ENCODE measurements at places on chromosomes 2 and 18. TPM values are rescaled to one million over a fixed set of nuclear protein-coding genes. Genes with fewer than 3 reads are reported as not detected.
A peak's percentile ranks its signal among the peaks of the same experiment; 100 is the strongest.

Gene NEU4
- total RNA-seq: 6.8 TPM

Gene EFR3B
- 2.7 TPM for total RNA-seq

Gene MDH1
- 288 TPM for total RNA-seq

Gene IL18RAP
- total RNA-seq: 0.80 TPM

Gene MATN3
- total RNA-seq: 3.5 TPM

- DNase-seq: no peak
Observed at GRCh38 chr2:211358504-211358903, 802.1 kb downstream of the CPS1 start.

DNA sequence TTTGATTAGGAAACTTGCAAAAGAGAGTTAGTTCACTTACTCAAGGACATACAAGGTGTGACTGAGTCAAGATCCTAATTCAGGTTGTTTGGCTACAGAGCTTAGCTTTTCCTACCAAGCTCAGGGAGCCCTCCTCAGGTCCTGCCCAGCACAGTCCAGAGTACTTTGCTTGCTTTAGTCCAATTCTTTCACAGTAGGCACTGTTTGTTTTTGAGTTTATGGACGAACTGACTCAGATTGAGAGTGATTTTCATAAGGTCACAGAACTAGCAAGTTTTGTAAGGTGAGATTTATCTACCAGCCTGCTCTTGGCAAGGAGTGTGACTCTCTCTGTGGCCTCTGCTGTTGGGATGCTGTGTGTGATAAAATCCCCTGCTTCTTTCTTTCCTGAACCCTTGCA lies 310.5 kb downstream of the PTPRM start:
- peak; percentile 19 for DNase-seq

DNA sequence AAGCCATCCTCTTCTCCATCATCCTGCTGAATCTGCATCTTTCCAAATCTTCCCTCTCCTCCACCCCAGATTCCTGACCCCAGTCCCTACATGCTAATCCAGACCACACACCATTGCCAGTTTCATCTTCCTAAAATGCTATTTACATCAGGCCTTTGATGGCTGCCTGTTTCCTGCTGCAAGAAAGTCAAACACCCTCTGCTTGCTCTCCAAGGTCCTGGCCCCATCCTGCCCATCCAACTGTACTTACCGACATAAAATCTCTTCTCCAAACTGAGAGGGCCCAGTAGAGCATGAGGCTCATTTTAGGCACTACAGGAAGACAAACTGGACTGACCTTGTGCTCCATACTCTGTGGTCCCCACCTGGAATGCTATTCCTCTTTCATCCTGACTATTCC lies 19.0 kb downstream of the ALK start:
- no peak for DNase-seq

DNA sequence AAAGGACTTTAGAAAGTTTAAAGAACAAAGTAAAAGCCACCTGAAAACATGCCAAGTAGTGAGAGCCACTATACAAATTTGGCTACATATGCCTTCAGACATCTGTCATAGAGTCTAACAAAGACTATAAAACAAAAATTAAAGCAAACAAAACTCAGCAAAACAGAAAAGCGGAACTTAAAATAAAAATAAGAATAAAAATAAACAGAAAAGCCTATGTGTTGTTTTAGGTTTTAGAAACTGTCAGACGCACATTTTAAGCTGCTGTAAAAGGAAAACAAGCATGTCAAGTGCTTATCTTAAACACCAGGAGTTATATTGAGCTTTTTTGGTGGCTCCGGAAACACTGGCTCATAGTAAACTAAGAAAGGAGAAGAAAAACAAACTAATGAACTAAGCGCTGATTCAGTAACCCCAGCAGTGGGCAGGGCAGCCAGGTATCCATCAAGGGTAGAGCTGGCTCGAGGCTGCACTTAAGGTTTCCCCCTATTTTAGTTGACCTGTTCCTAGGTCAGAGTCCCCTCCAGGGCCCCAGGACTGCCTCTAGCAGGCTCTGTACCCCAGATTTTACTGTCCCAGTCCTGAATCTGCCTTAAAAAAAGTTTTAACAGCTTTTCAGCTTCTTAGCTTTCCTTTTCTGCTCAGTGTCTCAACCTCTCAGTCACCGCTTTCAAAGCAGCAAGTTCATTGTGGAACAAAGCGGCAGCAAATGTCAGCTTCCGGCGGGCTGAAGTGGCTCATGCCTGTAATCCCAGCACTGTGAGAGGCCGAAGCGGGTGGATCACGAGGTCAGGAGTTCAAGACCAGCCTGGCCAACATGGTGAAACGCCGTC lies 15.4 kb upstream of the RMC1 start:
- DNase-seq: peak; percentile 32

GRCh38 chr2:69958480-69958879 lies 3.0 kb downstream of the ASPRV1 start:
- DNase-seq: no peak

GRCh38 chr2:197919487-197919886 lies 115.1 kb downstream of the PLCL1 start:
- DNase-seq: no peak

DNA sequence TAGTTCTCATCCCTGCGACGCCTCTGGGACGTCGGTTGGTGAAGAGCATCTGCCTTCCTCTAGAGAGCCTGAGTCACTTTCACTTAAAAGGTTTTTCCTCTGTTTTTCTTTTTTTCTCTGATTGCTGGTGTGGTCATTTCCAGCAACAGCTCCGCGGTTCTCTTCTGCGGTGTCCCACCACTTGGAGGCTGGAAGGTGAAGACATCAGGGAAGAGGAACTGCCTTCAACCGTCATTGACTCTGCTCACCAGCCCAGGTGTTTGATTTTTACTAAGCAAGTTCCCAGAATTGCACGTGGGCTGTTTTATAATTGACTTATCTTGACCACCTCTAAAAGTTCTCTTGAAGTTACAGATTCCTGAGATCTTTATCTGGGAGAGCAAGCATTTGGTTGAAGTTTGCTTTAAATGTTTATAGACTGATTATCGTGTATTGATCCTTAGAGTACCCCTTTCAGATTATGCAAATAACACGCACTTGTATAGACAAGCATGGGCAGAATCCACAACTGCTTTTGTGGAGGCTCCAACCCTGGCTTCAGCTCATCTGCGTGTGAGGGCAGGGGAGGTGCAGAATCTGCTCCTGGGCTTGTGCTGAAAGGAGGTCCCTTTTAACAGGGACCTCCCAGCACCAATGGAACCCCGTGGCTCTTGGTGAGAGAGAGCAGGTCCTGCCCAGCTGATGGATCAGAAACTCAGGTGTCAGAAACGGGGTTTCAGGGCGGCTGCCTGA lies 3.5 kb downstream of the CTDP1 start:
- no peak for DNase-seq

DNA sequence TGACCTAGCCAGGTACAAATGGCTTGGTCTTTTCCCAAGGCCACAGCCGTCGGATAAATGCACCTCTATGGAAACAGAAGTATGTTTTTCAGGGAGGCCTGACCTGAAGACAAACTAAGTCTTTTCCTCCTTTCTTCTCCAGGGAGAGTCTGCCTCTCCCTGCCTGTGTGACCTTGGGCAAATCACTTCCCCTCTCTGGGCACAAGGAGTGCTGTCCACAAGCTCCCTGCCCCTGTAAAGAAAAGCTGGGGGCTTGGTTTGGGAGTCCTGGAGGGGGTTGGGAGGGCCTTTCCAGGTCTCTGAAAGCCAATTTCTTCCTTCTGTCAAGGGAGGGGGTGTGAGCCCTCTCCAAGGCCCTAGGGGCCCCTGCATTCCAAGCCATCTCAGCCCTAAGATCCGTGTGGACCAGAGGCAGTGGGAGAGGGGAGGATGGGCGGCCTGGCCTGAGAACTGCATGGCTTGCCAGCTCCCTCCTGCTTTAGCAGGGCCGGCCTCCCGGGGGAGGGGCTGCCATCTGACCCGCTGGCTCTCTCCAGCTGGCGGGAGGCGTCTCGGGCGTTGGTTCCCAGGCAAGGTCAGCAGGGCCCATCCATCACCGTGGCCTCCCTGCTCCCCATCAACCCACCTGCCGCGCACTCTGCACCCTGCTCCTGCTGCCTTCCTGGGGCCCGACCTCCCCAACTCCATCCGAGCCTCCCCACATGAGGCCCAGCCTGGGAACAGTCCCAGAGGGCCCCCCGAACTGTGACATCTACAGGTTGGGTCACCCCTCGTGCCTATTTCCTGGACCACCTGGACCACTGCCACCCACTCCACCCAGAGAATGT lies 61.4 kb downstream of the SMAD7 start:
- peak; percentile 61 for DNase-seq

DNA sequence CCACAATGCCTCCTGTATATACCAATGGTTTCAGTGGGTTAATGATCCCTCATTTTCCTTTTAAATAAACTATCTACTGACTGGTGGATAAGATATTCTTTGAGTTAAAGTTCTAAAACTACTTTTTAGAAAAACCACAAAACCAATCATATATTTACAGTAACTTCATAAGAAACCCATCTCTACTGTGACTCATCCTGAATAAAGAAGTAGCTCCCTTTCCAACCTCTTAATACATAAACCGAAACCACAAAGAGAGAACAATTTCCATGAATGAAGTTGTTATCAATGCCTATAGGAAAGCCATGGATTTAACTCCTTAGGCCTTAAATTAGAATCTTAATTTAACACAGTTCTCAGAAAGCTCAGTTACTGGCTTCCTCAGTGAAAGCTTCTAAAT lies 227.0 kb upstream of the SMAD7 start:
- DNase-seq: no peak

Measured in hepatocyte (in vitro differentiated cells).